ENCODE measurements at places on chromosomes 6 and 20.

DNA sequence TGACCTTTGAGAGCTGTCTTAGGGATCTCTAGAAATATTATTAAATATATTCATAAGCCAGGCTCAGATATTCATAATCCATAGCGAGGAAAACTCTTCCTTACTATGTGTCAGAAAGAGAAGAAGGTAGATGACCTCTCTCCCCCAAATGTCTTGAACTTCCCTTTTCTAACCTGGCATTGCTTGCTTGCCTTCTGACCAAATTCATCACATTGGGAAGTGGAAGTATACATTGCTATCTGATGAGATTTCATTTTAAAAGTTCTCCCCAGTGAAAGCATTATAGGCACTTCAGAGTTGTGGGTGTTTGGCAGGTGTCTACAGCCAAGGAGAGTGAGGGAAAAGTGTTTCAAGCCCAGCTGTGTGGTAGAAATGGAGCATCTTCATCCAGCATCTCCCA lies 197.3 kb downstream of the ZFAND3 start:
- DNase-seq, result no peak

- no peak for DNase-seq
Measured at GRCh38 chr6:7445101-7445500, 55.5 kb downstream of the RIOK1 start.

DNA sequence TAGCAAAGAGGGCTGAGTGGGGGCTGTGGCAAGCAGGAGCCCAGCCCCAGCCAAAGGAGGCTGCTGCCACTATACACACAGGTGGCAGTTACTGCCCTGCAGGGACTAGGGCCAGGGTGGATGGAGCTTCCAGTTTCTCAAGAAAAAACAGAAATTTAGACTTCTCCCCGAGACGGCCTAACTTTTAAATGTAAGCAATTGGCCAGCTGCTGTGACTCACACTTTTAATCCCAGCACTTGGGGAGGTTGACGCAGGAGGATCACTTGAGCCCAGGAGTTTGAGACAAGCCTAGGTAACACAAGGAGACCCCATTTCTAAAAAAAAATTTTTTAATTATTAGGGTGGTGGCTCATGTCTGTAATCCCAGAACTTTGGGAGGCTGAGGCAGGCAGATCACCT lies 98.2 kb upstream of the NFATC2 start:
- DNase-seq, result no peak

DNA sequence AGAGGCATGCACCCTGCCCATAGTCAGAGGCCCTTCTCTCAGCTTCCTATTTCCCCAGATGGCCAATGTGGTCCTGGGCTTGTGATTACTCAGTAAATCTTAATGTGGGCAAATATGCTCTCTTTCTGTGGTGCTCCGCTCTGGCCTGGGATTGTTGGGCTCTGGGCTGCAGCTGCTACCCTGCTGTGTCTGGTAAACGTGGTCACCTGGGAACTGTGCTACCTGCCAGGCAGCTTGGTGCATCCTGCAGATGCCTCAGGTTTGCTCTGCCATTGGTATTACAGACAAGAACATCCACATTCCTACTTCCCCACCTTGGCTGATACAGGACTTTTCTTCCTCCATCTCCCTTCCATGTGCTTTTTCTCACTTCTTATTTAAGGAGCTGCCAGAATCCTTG lies 611.5 kb upstream of the IMPG1 start:
- DNase-seq, result no peak

GRCh38 chr6:163291622-163292021 lies 122.9 kb upstream of the QKI start:
- no peak for DNase-seq

DNA sequence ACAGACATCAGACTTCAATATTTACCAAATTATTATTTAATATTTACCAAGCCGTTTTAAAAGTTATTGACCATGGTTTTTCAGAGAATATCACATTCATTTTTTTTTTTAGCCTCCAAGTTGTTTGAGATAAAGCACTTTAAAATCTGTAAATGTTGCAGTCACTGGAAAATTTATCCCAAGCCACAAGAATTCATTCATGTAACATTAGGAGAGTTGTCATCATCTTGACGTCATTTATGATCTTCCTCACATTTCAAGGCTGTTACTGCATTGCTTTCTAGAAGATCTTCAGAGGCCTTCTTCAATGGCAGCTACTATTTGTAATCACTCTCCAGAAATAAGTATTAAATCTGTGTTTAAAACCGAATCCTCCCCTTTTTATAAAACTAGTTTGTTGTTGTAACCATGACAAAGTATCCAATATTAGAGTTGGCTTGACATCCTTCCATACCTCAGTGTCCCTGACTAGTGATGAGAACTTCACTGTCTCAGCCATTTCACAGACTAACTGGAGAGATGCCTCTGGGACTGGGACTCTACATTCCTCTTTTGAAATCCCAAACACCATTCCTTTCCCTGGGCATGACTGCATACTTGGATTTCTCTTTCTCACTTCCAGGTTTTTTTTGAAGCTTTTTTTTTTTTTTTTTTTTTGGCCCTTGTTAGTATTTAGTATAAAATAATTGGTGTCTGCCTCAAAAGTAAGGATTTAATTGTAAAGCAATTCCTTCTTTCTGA lies 100.1 kb downstream of the ZFAND3 start:
- DNase-seq, result no peak

DNA sequence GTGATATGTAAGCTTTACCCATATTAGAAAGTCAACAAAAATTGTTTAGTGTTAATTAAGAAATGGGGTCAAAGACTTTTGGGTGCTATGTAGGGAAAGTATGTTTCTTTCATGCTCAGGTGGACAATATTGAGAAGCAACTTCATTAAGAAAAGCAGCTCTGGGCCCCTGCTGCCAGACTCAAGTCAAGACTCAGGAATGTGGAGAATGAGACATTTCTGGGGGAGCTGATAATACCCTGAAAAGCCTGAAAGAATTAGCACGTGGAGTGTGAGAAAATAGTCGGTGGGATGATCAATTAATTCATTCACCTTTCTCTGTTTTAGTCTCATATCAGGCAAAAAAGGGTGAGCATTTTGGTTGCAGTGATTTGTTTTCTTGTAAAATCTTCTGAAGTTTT lies 175.1 kb upstream of the IMPG1 start:
- DNase-seq, result no peak

- DNase-seq, result no peak
Measured at GRCh38 chr6:6497976-6498375, 90.5 kb upstream of the LY86 start.

DNA sequence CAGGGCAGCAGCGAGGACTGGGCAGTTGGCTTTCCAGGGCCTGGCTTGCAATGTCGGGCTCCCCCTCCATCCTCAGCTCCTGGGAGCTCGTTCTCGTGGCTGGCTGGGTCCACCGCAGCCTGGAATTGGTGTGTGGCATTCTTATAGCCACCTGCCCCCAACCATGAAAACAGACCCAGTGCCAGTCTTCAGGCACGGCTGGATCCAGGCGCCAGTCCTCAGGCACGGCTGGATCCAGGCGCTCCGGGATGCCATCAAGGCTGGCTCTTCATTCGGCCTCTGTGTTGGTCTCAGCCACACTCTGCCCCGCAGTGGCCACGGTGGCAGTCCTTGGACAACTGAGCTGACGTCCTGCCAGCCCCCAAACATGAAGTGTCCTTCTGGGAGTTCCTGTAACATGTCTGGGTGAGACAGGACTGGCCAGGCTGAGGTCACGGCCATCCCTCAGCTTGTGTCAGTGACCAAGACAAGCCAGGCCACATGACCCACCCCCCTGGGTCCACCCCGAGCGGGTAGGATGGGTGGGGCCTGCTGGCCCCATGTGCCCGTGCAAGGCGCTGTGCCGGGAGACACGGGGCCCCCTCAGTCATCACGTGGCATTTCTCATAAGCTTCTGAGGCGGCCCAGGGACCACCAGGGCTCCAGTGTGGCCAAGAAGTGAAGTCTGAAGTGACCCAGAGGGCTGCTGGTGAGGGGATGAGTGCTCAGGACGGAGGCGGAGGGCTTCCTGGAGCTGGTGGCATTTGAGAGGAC lies 99.0 kb downstream of the TAF4 start:
- no peak for DNase-seq

- DNase-seq, result no peak
Measured at GRCh38 chr20:17613328-17614175, 43.7 kb downstream of the DSTN start.

GRCh38 chr6:55574556-55574955 lies 4.4 kb downstream of the HMGCLL1 start:
- DNase-seq, result no peak

DNA sequence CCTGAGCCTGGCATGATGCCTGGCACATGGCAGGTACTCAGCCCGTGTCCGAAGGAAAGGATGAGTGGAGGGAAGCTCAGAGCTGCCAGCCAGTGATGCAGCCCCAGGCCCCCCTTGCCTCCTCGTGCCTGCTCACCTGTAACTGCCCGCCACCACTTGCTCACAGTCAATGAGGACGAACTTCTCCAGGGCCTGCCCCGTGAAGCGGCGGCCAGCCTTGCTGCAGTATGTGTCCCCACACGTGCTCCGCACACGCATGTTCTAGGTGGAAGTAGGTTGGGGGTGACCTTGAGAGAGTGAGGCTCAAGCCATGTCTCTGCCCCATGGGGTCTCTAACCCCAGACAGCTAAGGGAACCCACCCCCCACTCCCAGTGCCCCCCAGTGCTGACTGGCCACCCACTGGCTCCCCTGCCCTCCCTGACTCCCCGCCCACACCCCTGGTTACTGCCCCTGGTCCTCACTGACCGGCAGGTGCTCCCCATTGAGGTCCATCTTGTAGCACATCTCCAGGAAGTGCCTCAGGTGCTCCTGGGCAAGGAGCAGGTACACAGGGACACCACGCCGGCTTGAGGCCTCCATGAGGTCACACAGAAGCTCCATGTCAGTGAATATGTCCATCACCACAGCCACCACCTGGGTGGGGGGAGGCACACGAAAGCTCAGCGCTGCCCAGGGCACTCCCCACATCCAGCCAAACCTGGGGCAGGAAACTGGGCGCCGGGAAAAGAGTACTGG lies 3.7 kb downstream of the FAM83C start:
- no peak for DNase-seq

DNA sequence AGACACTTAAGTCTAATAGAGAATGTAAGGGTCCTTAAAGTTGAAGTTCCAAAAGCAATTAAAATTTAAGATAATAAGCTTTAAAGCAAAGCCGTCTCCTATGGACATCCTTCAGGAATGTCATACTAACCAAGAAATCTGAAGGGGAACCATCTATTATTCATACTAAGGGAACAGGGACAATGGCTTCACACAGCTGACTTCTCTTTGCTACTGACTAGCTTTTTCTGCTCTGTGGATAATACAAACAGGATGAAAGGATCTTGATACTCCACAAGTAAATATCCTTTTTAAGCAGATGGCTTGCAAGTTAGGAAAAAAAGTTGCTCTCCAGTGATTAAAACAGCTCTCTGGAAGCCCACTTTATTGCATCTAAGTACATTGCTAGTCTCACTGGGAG lies 178.6 kb downstream of the BACH2 start:
- DNase-seq, result no peak

DNA sequence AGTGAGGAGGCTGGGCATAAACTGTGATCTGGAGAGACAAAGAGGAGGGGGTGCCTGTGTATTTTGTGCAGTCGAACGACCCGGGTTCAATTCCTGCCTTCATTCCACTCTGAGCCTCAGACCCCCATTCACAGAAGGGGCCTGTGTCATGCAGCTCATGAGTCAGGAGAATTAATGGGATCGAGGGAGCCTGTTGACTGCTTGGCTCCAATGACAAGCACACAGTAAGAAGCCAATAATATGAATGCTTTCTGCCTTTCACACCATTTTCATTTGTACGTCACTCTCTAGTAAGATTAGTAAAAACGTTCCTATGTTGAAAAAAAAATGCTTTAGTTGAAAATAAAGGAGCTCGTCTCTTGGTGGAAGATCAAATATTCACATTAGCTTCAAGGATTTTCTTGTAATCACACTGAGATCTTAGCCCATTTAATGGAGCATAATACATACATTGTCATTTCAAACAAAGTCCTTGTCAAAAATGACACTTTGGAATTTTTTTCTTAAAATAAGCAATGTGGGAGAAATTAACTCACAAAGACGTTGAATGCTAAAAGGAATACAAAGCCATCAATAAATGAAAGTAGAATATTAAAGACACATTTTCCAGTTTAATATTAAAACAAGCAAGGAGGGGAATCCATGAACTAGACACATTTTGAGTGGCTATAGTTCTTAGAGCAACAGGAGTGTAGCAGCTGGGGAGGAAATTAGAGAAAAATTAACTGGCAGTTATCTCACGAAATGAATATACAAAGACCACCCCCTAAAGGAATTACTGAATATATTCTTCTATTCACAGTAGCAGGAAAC lies 246.7 kb upstream of the AFDN start:
- DNase-seq, result no peak

- no peak for DNase-seq
Measured at GRCh38 chr20:1105599-1106194, 12.7 kb upstream of the PSMF1 start.

DNA sequence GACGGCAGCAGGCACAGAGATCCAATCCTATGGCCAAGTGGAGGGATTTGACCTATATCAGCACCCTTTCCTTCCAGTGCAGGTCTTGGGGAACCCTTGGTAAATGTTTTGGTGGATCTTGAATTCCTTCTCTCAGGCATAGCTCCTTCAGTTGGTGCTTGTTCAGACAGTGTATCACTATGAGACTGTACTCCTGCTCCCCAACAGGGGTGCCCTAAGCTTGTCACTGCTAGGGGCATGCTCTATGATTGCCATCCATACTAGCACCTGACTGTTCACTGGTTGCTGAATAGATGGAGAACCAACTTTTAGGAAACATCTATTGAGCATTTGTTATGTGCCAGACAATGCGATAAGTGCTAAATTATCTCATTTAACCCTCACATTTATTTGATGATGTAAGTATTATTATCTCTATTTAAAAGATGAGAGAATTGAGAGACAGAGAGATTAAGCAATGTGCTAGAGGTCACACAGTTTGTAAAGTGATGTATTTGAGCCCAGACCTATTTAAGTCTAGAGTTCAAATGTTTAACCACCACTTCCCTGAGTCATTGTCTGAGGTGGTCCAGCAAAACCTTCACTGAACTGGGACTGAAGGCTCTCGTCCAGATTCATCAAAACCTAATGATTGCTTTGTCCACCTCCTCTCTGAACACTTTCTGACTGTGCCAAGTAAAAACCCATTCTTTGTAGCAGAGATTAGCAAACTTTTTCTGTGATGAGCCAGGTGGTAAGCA lies 34.3 kb downstream of the ADGRF1 start:
- no peak for DNase-seq

DNA sequence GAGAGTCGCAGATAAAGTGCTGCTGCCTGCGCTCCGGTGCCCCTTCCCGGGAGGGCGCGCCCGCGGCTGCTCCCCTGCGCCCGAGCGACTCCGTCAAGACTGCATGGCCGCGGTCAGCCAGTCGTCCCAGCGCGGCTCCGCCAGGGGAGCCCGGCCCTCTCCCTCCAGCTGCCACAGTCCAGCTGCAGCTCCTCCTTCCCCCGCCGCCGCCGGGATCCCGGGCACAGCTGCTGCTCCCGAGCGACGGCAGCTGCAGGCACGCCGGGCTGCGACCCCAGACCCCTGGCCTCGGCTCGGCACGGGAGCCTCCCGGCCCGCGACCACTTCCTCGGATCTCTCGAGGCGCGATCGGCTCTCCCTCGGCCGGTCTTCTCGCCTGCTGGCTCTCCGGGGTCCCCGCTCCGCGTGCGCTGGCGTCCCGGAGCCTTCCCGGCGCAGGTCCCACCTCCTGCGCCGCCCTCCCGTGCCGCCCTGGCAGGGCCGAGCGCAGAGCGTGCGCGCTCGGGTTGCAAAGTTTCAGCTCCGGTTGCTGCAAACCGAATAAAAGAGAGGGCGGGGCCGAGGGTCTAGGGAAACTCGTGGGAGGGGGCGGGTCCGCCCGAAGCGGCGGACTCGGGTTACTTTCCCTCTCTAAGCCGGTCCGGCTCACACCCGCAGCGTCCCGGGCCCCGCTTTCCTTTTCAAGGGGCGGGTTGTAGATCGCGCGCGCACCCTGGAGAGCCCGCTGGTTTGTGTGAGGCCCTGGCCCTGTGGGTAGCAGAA lies at the start of gene CNKSR3:
Gene CNKSR3, minus strand, starts transcription at position 542 of the 762 bp plus-strand sequence. CDS start 571 bp downstream, outside the sequence.
- DNase-seq, result peak; percentile 88

Measured in amniotic stem cell (primary cell).